ENCODE measurements at places on chromosomes 12 and 14. TPM values are rescaled to one million over a fixed set of nuclear protein-coding genes. Genes with fewer than 3 reads are reported as not detected.
A peak's percentile ranks its signal among the peaks of the same experiment; 100 is the strongest.

DNA sequence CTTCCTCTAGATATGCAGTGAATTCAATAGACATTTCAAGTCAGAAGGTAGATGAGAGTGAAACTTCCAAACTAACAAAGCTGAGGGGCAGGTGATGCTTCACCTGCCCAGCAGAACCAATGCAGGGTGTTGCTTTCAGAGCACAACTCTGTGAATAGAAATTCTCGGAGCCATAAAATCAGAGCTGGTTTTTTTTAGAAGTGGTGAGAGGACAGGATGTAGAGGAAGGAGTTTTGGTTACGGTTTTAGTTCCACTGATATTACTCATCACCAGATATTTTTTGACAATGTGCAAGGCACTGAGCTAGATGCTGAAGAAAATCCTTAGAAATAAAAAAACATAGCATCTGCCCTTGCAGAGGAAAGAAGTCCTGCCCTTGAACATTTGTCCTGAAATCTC is 62.2 kb downstream of the BMP4 start:
- H3K36me3 ChIP-seq = no peaks in the 10 kb centered on the region
- DNase-seq = no peak
- H3K27ac ChIP-seq = no peak overlapping the region
- H3K4me3 ChIP-seq = no peak overlapping the region
- peaks cover 10% of the 10 kb centered on the region for H3K4me1 ChIP-seq

- no peak overlapping the region for H3K27ac ChIP-seq
- no peaks in the 10 kb centered on the region for H3K36me3 ChIP-seq
- no peak for DNase-seq
- no peaks in the 10 kb centered on the region for H3K4me1 ChIP-seq
- H3K27me3 ChIP-seq = no peaks in the 10 kb centered on the region
These were observed 4.5 kb downstream of the ACOT6 start for GRCh38 chr14:73616831-73617230.

DNA sequence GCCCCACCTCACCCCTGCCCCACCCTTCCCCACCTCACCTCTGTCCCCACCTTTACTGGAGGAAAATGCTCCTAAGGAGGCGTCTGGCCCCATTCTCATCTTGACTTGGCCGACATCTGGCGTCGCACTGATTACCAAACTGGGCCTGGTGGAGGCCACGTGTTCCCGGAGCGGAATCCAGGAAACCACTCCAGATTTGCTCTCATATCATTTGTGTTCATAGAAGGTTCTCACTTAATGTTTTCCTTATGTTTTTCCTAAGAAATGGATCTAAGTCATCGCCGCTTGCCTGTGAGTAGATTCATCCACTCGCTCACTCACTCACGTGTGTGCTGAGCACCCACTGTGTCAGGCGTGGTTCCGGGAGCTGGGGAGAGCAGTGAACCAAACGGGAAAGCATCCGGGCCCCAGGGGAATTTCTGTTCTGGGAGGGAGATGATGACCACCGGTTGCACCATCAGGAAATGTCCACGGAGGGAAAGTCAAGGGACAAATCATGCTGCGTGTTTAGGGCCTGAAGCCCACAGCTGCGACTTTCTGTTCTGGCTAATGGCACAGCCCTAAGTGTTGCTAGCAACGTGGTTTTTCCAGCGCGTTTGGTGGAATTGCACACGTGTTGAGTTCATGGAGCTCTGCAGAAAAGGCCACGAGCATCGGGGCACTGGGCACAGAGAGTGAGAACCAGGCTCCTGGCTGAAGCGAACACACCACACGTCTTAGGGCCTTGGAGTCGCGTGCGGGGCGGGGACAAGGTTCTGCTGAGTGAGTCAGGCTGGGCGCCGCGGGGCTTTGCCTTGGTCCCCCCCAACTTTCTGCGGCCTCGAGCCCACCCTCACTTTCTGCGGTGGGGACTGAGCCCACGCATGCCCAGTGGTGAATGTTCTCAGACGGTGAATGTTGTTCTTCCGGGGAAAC is 57.7 kb downstream of the ADGRD1 start:
- no peaks in the 10 kb centered on the region for H3K27me3 ChIP-seq
- H3K4me1 ChIP-seq = peaks cover 22% of the 10 kb centered on the region
- DNase-seq = no peak
- H3K4me3 ChIP-seq = no peak overlapping the region

DNA sequence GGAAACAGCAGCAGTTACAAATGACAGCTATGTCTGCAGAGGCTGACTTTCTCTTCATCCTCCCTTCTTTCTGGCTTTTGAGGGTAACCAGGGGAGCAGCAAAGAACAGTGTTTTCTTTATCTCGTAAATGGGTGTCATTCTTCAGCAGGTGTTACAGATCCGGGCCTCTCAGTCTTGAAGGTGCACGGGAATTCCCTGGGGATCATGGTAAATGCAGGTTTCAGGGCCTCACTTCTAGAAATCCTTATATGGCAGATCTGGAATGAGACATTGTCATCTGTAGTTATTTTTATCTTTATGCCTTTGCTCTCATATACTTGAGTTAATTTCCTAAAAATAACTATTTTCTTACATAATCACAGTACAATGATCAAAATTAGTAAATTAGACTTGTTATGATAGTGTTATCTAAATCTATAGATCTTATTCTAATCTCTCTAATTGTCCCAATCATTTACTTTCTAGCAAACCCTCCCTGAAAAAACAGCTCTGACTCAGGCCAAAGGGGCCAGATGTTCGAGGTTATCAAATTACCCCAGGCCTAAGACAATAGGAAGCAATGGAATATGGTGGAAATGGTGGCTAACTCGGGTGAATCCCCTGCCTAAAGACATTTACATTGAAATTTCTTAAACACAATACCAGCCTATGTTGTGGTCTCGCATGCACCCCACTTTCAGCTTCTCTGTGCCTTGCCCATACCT is 145.0 kb downstream of the CAND1 start:
- H3K27me3 ChIP-seq = no peaks in the 10 kb centered on the region
- no peak for DNase-seq
- H3K4me3 ChIP-seq = no peak overlapping the region
- H3K4me1 ChIP-seq = peaks cover 27% of the 10 kb centered on the region
- peak overlapping the region; percentile 65 for H3K27ac ChIP-seq

GRCh38 chr12:90027889-90028634 is 319.4 kb upstream of the ATP2B1 start:
- H3K4me3 ChIP-seq = no peak overlapping the region
- no peak overlapping the region for H3K27ac ChIP-seq
- H3K36me3 ChIP-seq = no peaks in the 10 kb centered on the region
- peaks cover 3% of the 10 kb centered on the region for H3K4me1 ChIP-seq
- H3K27me3 ChIP-seq = no peaks in the 10 kb centered on the region
- no peak for DNase-seq

DNA sequence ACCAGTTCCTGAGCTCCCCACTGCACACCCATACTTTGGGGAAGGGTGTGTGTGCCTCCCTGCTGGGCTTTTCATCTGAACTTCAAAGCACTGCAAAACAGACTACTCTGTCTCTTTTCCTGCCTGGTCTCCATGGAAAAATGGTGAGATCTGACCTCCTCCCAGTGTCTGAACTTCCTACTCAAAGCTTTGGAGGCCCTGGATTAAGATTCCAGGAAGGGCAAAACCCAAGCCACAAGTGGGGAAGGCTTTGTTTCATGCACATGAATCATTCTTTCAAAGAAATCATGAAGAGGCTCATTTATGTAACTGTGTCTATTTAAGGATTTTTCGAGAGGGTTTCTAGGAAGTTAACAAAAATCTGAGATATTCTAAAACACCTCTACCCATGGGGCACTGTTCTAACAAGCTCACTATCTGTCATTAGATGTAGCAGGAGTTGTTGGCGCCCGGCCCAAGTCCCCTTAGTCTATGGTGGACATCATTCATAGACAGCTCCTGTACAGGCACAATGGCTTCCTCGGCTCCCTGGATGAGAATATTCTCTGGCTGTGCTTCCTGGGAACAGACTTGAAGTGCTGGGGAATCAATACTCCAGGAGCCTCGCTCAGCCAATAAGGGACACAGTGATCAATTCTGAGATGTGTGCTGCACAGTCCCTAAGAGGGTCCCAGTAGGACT is 224.0 kb downstream of the KTN1 start:
- no peak overlapping the region for H3K4me3 ChIP-seq
- H3K27me3 ChIP-seq = no peaks in the 10 kb centered on the region
- H3K36me3 ChIP-seq = no peaks in the 10 kb centered on the region
- no peak for DNase-seq

- H3K27ac ChIP-seq = no peak overlapping the region
- H3K27me3 ChIP-seq = no peaks in the 10 kb centered on the region
- H3K36me3 ChIP-seq = no peaks in the 10 kb centered on the region
These were observed 13.3 kb upstream of the RERG start for GRCh38 chr12:15234508-15234907.

- H3K27me3 ChIP-seq = no peaks in the 10 kb centered on the region
- no peak for DNase-seq
- no peak overlapping the region for H3K4me3 ChIP-seq
- H3K27ac ChIP-seq = no peak overlapping the region
These were observed 42.5 kb downstream of the LIN7A start for GRCh38 chr12:80895240-80895639.

GRCh38 chr12:64796205-64796845 is 28.1 kb upstream of the TBC1D30 start:
- H3K27me3 ChIP-seq = no peaks in the 10 kb centered on the region
- H3K27ac ChIP-seq = peak overlapping the region; percentile 51
- no peak overlapping the region for H3K4me3 ChIP-seq
- peaks cover 2% of the 10 kb centered on the region for H3K36me3 ChIP-seq
- no peaks in the 10 kb centered on the region for H3K4me1 ChIP-seq

- H3K27ac ChIP-seq = no peak overlapping the region
- no peaks in the 10 kb centered on the region for H3K36me3 ChIP-seq
- no peak for DNase-seq
- no peaks in the 10 kb centered on the region for H3K27me3 ChIP-seq
These were observed 206.4 kb upstream of the ALG10B start for GRCh38 chr12:38110026-38110699.

DNA sequence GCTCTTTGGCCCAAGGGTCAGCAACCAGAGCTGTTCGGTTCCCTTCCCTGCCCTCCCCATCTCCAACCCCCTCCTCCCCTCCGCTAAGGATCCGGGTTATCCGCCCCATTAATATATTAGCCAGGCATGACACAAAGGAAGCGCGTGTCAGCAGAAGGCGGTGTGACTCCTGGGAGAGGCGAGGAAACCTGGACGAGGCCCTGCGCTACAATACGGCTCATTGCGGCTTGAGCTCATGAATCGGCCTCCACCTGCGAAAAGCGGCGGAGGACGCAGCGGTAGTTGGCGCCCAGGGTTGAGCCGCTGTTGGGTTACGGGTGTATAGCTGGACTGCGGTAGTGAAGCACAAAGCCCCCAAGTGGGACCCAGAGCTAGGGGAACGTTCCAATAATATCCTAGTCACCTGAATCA is 9.9 kb downstream of the FOXA1 start:
- peaks cover 52% of the 10 kb centered on the region for H3K27me3 ChIP-seq
- peaks cover 10% of the 10 kb centered on the region for H3K4me1 ChIP-seq
- DNase-seq = peak; percentile 63

- H3K4me1 ChIP-seq = no peaks in the 10 kb centered on the region
- H3K4me3 ChIP-seq = no peak overlapping the region
- no peaks in the 10 kb centered on the region for H3K27me3 ChIP-seq
- no peaks in the 10 kb centered on the region for H3K36me3 ChIP-seq
These were observed 23.9 kb downstream of the IFNG-AS1 start for GRCh38 chr12:68013181-68013580.

- H3K27me3 ChIP-seq = no peaks in the 10 kb centered on the region
- peaks cover 12% of the 10 kb centered on the region for H3K4me1 ChIP-seq
- DNase-seq = no peak
These were observed 72.4 kb downstream of the RASSF3 start for GRCh38 chr12:64682572-64683277.

GRCh38 chr12:46946137-46946536 is 120.3 kb upstream of the SLC38A4 start:
- no peaks in the 10 kb centered on the region for H3K4me1 ChIP-seq
- H3K4me3 ChIP-seq = no peak overlapping the region
- H3K36me3 ChIP-seq = no peaks in the 10 kb centered on the region
- no peak overlapping the region for H3K27ac ChIP-seq

DIO2 gene
- 0.79 TPM for polyA plus RNA-seq

KRT81 gene
- 0.72 TPM for polyA plus RNA-seq

CCDC196 gene
- polyA plus RNA-seq = 0.72 TPM

OR6C2 gene
- not detected for polyA plus RNA-seq

TMEM52B gene
- polyA plus RNA-seq = 1.3 TPM

CKAP4 gene
- 31.0 TPM for polyA plus RNA-seq

TAS2R20 gene
- 2.5 TPM for polyA plus RNA-seq

NKX2-1 gene
- polyA plus RNA-seq = not detected

DHH gene
- 0.52 TPM for polyA plus RNA-seq

EMC9 gene
- 33.9 TPM for polyA plus RNA-seq

GPRC5A gene
- polyA plus RNA-seq = 19.4 TPM
